Stimulated activated naive CD8-positive, alpha-beta T cell treated with anti-CD3 and anti-CD28 coated beads, Interleukin-15, Interleukin-2, amounts not matched to agents 100 U/mL and 50 U/mL, for 24 hours (primary cell): ENCODE measurements at places on chromosomes 2 and 18.

DNA sequence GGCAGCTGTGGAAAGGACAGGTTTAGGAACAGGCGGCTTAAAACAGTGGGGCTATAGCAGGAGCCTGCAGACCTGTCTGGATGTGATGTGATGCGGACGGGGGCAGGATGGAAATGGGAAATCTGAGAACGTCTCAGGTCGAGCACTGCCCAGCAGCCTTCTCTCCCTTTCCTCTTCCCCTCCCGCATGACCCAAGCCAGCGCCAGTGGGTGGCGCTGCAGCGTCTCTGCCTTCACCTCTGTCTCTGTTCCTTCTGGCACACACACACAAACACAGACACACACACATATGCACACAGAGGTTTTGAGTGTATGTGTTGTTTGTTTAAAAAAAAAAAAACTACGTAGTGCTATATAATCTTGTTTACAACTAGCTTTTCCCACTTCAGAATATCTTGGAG lies 82.0 kb upstream of the SLC66A3 start:
- peak; percentile 29 for DNase-seq

GRCh38 chr2:20516291-20516645 lies 69.4 kb downstream of the RHOB start:
- no peak for DNase-seq

DNA sequence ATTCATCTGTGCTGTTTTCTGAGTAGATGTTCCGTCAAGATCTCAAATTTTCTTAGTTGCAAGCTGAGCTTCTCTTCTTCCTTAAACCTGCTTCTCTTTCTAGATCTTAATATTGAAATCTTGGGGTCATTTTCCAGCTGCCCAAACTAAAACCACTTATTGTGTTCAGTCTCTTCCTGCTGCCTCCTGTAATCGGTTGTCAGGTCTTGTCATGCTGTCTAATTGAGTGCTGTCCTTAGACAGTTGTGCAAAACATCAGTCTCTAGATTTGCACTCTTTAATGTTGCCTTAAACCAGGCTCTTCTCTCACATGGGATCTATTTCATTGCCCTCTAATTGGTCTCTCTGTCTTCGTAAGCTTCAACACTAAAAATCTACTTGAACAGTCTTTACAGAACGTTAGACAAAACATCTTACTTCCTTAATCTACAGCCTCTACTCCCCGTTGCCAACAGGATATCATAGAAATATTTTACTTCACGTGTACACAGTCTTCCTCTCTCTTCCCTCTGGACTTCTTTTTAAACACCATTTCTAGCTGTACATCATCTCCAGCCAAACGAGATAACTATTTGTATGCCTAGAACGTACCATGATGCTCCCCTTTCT lies 34.9 kb downstream of the GPD2 start:
- DNase-seq, result no peak

DNA sequence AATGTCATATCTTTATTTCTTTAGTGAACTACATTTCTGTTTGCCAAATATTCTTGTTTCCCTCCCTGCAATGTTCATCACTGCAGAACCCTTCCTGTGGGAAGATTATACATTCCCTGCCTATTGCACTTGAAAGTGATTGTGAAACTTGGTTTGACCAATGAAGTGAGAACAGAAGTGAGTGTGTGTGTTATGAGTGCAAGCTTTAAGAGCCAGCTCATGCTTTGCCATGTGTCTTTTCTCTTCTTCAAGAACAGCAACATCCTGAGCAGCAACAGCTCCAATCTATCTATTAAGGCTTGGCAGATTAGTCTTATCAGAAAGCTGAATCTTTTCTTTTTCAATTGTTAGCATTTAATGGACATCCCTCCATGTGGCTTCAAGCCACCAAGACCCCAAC lies 42.0 kb upstream of the UBE2E3 start:
- no peak for DNase-seq

DNA sequence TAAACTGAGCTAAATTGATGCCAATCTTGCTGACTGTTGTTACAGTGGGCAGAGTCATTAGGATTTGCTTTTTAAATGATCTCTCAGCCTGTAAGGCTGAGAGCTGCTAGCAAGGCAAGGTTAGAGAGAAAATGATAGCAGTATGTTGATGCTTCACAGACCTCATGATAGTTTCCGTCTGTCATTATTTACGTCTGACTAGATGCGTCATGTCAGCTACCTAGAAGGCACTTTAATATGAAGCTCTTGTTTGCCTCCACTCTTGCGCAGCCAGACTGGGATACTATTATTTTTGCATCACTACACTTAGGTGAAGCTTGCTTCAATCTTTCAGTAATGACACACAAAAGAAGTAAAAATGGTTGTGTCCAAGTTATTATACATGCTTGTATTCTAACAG lies 313.8 kb downstream of the LNPK start:
- no peak for DNase-seq

GRCh38 chr2:73939419-73939818 lies 12.7 kb downstream of the DGUOK start:
- DNase-seq, result peak; percentile 15

- DNase-seq, result no peak
These were observed 28.2 kb upstream of the TNP1 start for GRCh38 chr2:216888081-216888480.

DNA sequence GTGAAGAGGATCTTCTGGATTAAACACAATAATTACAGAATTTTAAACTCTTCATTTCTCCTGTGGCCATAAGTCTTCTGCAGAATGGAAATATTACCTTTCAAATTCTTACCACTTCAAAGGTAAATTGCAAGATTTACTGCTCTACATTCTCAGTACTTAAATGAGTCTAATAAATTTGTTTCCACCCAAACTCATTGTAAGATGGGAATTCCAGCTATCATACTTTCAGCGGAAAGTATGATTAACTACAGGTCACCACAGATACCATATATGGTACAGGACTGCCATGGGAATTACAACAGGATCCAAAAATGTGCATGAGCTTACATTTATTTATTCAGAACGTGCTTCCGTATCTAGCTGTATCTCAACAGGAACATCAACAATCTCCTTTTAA lies 3.1 kb downstream of the DSC3 start:
- no peak for DNase-seq

DNA sequence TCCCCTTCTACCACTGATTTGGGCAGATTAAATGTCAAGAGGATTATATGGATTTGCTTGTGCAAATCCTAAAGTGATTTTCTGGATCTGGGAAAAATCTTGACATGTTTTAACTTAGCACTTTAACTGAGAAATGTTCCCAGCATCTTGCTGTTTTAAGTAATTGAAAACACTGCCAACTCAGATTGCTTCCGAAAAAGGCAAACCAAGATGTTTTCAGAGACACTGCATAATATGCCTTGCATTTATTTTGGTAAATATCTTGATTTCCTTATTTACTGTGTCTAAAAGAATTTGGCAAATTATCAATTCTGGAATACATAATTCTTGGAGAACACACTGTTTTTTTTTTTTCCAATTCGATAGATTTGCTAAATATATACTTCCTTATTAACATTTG lies 385.0 kb upstream of the FAM98A start:
- no peak for DNase-seq

GRCh38 chr2:206163251-206163880 lies 3.7 kb downstream of the EEF1B2 start:
- DNase-seq, result no peak

DNA sequence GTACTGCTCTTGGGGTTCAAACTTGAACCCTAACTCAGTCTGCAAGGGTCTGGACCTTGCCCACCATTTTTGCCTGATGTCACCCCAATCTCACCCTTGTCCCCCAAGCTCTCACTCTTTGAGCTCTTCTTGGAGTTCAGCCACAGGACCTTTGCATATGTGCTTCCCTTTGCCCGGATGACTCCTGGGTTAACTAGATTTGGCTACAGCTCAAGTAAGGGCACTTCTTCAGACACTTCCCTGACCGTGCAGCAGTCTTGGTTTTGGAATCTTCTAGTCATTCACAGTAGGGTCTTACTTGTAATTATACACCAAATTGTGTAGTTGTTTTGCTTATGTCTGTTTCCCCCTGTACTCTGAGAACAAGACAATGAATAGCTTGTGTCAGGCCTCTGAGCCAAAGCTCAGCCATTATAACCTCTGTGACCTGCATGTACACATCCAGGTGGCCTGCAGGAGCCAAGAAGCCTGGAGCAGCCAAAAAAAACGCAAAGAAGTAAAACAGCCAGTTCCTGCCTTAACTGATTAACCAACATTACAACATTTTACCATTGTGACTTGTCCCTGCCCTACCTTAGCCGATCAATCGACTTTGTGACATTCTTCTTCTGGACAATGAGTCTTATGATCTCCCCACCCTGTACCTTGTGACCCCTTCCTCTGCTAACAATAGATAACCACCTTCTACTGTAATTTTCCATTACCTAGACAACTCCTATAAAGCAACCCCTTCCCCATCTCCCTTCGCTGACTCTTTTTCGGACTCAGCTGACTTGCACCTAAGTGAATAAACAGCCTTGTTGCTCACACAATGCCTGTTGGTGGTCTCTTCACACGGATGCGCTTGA lies 1.0 kb upstream of the MOGAT1 start:
- no peak for DNase-seq

DNA sequence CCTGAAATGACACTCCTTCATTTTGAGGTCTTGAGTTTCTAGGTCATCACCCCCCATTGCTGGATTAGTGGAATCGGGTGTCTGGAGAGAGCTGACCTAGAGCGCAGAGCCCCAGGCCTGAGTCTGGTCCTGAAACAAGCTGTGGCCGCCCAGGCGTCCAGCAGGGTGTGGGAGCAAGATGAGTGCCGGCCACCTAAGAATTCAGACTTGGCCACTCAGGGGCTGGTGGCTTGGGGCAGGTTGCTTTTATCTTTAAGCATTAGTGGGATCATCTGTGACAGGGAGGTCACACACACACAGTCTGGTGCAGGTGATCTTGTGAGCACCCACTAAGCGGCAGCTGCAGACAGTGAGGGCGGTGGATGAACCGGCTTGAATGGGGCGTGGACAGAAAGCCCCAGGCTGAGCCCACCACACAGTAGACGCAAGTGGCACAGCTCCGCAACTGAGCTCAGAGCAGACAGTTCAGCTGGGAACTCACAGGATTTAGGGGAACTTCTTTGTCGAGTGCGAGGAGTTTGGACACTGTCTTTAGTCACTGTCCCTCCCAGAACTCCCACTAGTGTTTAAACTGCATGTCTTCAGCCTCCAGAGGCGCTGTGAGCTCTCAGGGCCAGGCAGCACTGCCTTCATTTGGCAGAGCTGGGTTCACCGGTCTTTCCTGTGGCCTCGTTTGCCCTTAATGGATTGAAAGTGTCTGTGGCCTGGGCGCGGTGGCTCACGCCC lies 21.5 kb downstream of the ITGB1BP1 start:
- DNase-seq, result no peak

DNA sequence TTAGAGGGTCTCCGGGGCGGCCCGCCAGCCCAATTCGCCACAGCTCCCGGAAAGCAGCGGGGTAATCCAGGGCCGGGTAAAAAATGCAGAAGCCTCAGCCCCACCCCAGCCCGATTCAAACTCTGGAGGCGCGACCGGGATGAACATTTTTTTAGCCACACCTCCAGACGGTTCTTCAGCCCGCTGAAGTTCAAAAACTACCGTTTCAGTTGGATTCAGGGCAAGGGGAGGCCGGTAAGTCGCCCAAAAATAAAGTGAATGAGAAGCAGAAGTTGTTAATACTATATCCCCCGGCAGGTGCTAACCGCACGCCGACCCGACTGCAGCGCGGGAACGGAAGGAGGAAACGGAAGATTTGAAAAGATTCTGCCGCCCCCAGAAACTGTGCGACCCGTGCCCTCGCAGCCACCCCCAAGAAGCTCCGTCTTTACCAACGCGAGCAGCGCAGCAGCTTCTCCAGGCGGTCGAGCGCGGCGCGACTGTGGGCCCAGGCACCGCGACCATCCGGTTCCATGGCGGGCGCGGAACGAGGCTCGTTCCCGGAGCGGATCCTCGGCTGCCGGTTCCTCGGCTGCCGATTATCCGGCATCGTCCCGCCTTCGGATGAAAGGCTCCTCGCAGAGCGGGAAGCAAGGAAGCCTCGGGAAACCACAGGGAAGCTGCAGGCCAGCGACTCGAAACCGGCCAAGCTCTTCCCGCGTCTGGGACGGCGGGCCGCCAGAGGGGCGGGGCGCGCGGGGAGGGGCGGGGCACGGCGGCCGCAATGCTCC lies at the start of gene BARD1:
Gene BARD1, minus strand, starts transcription at position 703 of the 770 bp plus-strand sequence. Its CDS starts 114 bp downstream, at position 589.
- peak; percentile 65 for DNase-seq

DNA sequence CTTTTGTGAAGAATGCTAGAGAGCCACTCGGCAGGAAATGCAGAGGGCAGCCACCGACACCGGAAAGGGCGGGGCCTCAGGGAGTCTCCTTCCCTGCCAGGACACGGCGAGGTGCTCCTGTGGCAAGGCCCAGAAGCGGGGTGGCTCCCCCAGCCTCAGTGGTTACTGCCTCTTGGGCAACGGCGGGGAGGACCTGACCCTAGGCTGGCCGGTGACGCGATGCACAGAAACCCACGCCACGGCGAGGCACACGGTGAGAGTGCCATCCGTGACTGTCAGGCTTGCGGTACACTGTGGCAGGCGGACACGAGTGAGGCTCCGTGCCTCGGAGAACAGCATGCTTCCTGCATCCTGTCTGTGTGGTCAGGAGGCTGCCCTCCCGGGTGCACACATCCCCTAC lies 47.8 kb downstream of the ZAP70 start:
- peak; percentile 56 for DNase-seq

DNA sequence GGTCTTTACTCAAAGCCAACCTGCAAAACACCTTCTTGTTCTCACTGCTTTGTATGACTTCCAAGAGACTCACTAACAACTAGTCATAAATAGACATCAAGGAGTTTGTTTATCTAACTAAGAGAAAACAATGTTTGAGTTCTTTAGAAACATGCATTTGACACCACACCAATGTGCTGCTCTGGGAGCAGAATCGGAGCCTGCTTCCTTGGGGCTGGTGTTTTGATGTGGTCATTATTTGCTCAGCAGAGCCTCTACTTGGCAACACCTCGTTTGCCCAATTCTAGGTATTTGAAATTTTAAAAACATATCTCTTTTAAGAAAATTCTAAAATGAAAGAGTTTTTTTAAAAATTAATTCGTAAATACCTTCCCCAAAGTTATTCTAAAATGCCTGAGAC lies 167.5 kb downstream of the BCL2 start:
- DNase-seq, result no peak

DNA sequence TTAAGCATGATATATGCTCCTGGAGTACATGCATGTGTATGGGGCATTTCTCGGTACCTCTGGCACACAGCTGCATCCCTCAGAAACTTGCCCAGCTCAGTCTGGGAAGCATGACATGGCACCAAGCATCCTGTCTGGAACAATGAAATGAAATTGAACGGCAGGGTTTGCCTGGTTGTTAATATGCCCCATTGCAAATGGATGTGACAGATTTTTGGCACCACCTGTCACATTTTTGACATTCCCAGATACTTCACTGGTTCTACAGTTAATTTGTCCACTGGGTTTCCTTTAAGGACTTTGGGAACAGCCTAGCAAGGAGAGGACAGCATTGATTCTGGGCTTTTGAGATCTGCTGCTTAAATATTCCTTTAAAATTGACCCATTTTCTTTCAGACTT lies 305.8 kb downstream of the TSN start:
- DNase-seq, result no peak

GRCh38 chr2:43276962-43277391 lies 50.6 kb upstream of the ZFP36L2 start:
- DNase-seq, result no peak

DNA sequence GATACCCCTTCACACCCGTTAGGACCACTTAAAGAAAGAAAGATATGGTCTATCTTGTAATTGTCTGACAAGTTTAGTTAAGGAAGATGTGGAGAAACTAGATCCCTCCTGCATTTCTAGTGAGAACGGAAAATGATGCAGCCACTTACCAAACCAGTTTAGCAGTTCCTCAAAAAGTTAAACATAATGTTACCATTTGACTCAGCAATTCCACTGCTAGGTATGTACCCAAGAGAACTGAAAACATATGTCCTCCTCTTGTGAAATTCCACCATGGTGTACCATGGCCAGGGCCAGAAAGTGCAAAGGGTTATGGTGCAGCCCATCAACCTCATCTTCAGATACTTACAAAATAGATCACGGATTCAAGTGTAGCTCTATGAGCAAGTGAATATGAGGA lies 79.0 kb upstream of the ID2 start:
- no peak for DNase-seq
